Right cardiac atrium (tissue), 5 donors: ENCODE measurements at places on chromosomes 12 and 14.

- no peak for DNase-seq
These were observed 64.9 kb downstream of the DDX51 start for GRCh38 chr12:132079200-132079599.

DNA sequence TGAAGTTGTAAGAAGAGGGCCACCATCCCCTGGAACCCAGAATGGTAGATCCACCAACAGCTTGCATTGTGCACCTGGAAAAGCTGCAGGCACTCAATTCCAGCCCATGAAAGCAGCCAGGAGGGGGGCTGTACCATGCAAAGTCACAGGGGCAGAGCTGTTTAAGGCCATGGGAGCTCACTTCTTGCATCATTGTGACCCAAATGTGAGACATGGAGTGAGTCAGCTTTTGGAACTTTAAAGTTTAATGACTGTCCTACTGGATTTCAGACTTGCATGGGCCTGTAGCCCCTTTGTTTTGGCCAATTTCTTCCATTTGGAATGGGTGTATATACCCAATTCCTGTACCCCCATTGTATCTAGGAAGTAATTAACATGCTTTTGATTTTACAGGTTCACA lies 50.8 kb downstream of the SLC16A7 start:
- no peak for DNase-seq

DNA sequence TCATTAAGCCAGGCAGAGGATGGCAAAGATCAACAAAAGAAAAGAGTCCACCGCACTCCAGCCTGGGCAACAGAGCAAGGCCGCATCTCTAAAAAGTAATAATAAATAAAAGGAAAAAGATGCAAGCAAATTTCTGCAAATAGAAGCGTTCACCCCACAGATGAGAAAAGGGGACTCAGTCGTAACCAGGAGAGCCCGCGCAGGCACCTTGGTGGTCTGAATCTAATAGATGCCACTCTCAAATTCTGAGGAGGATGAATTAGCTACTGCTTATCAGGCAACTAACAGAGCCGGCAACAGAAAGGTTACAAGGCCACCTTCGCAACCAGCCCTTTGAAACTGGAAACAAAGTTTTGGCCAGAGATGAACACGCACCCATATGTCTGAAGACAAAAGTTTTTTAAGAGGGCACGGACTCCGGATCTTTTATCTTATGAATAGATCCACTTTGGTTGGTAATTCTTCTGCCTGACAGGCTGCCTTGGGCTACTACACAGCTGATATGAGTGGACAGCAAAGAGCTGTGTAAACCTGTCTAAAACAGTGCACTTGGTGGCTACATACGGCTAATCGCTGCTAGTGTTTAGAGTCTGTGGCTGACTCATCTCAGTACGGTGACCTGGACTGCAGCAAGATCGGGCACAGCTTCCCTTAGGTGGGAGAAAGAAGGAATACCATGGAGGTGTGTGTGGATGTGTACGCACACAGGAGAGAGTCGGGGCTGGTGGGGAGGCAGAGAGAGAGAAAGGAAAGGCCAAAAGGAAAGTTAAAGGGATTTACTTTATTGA lies 32.9 kb upstream of the TTC7B start:
- DNase-seq: no peak

DNA sequence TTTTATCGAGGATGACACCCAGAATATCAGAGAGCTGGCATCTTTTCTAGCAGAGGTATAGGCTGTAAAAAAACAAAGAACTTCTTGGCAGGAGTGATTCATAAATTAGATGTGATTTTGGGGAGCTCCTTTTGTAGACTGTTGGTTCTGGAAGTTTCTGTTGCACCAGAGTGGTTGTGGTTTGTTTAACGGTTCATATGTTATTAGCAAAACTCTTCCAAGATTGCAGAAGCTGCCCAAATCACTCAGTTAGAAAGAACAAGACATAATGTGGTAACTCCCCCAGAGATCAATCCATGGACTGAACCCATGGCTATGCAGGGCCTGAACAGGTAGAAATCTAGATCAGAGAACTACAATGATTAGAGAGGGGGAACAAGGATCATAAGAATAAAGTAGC lies 6.7 kb upstream of the RNASE10 start:
- no peak for DNase-seq

GRCh38 chr14:101114726-101115515 lies 211.4 kb upstream of the RTL1 start:
- no peak for DNase-seq

GRCh38 chr14:22977684-22978486 lies 4.5 kb downstream of the AJUBA start:
- peak; percentile 78 for DNase-seq

- no peak for DNase-seq
These were observed 1395.1 kb downstream of the LRFN5 start for GRCh38 chr14:43001731-43002130.

DNA sequence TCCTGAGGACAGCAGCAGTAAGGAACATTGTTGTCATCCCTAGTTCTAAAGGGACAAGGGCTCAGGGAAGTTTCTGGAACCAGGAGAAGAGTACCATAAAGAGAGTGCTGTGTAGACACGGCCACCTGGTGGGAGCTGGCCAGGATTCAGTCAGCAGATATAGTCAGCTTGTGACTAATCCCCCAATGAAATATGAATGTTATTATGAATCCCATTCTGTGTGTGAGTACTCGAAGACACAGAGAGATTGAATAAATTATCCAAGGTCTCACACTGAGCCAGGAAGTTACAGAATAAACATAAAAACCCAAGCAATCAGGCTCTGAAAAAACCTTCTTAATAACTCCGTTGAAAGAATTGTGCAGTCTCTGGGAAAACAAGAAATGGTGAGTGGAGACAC lies 1359.5 kb downstream of the AACS start:
- no peak for DNase-seq

GRCh38 chr14:50342221-50343078 lies 30.3 kb downstream of the DMAC2L start:
- peak; percentile 74 for DNase-seq

GRCh38 chr12:73951956-73952703 lies 585.5 kb upstream of the ATXN7L3B start:
- DNase-seq: no peak

GRCh38 chr12:68303850-68304249 lies 28.3 kb downstream of the MDM1 start:
- DNase-seq: peak; percentile 56

DNA sequence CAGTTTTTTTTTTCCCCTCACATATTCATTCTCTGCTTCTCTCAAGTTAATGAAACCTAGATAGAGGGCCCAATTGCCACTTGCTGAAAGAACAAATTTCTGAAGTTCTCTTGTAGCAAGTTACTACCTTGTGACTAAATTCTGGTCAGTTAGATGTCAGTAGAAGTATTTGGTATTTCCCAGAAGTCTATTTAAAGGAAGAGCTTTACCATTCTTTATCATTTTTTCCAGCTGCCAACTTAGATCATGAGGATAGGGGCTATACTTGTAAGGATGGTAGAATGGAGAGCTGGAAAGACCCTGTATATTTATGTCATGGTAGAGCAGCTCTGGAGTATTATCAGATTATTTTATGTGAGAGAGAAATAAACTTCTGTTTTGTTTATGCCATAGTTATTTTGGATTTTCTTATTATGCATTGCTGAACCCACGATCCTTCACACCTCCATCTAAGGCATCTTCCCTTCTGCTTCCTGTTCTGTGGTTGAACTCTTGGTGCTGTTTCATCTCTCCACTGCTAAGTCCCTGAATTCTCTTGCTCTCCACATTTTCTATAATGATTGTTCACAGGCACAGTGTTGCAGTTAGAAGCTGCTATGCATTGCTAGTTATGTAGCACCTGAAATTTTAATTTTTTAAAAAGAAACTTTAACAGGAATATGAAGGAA lies 25.9 kb downstream of the FUT8 start:
- DNase-seq: no peak

- peak; percentile 83 for DNase-seq
These were observed 4.7 kb downstream of the NAB2 start for GRCh38 chr12:57093415-57094207.

- peak; percentile 66 for DNase-seq
These were observed 3.6 kb downstream of the SLC25A29 start for GRCh38 chr14:100302616-100303015.

GRCh38 chr12:119931402-119931801 lies 54.3 kb upstream of the CIT start:
- DNase-seq: no peak

GRCh38 chr12:119589097-119589496 lies 4.5 kb upstream of the TMEM233 start:
- DNase-seq: no peak

DNA sequence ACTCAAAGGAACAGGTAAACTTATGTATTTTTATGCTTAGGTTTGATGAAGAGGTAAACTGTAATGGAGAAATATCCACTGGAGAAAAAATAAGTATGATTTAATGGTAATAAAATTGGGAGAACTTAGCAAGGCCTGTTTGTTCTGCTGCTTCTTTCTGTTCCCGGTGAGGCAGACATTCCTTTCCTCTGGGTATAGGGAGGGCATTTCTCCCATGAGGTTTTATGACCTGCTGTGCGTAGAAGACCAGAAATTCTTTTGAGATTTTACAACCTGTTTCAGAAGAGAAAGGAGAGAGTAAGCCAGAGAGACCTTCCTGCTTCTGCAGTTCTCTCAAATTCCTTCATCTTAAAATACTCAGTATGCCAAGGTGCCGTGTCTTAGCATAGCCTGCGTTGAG lies 139.4 kb upstream of the RMST start:
- no peak for DNase-seq

GRCh38 chr12:52360663-52361271 lies 6.5 kb downstream of the KRT85 start:
- no peak for DNase-seq

- DNase-seq: no peak
These were observed 17.5 kb downstream of the EVL start for GRCh38 chr14:100082723-100083122.

- DNase-seq: no peak
These were observed 4.1 kb downstream of the GCN1 start for GRCh38 chr12:120190386-120190785.

DNA sequence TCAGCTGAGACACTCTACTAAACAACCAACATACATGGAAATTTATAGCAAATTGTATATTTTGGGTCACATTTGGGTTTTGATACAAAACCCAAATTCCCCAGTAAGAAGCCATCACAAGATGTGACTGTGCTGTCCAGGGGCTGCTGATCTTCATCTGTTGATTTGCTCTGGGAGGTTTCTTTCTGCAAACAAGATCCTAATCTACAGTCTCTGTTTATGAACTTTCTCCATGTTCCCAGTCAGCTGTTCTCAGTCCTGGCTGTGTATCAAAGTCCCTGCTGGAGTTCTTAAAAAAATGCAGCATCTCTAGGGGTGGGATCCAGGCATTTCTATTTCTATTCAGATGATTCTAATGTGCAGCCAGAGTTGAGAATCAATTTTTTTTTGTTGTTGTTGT lies 85.1 kb downstream of the ATP23 start:
- DNase-seq: no peak

- peak; percentile 57 for DNase-seq
These were observed 24.1 kb downstream of the CKAP4 start for GRCh38 chr12:106223485-106224354.

GRCh38 chr12:30678221-30678620 lies 17.4 kb downstream of the IPO8 start:
- no peak for DNase-seq

DNA sequence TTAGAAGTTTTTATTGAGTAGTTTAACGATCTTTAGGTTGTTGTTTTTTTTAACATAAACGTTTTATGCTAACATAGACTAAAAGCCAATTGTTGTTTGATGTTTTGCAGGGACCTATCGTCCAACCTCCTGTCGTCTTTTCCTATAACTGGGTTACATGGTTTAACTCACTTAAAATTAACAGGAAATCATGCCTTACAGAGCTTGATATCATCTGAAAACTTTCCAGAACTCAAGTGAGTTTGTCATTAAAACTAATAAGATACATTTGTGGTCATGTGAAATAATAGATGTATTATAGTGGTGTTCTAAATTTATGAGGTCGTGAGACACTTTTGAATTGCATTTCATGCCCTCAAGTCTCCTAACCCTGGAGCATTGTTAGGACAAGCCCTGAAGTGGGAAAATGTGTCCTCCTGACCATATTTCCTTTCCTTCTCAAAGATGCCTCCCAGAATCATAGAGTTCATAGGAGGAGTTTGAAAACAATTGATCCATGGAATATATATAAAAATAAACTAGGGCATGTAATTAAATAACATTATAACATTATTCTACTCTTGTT lies 84.9 kb downstream of the ZFC3H1 start:
- DNase-seq: no peak

DNA sequence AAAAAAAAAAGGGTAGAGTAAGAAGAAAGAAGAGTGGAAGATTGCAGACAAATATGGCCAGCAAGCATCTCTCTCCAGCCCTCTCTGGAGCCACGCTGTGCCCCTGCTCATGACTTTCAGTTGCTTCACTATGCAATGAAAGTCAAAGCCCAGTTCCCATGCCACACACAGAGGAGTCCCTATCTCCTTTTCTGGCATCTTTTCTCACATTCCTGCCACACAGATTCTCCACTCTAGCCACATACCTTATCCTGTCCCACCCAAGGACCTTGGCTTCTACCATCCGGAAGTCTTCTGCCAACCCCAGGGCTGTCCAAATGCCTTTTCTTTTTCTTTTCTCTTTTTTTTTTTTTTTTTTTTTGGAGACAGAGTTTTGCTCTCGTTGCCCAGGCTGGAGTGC lies 39.3 kb upstream of the CAPRIN2 start:
- no peak for DNase-seq

- no peak for DNase-seq
These were observed 62.7 kb upstream of the ARID2 start for GRCh38 chr12:45666816-45667215.

DNA sequence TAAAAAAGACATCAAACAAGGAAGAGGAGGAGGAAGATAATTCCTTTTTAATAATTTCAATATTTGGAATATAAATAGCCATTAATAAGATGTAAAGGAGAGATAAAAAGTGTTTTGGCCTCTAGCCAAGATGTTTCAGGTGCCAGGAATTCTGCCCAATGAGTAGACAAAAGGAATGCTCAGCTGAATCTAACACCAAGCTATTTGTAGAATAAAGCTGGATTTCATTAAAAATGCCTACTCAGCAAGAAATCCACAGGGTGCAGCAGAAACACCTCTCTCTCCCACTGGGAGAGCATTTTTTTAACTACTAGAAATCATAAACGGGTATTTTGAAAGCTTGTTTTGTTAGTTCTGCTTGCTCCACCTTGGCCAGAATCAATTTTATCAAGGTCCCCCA lies 4.1 kb upstream of the STAB2 start:
- no peak for DNase-seq

DNA sequence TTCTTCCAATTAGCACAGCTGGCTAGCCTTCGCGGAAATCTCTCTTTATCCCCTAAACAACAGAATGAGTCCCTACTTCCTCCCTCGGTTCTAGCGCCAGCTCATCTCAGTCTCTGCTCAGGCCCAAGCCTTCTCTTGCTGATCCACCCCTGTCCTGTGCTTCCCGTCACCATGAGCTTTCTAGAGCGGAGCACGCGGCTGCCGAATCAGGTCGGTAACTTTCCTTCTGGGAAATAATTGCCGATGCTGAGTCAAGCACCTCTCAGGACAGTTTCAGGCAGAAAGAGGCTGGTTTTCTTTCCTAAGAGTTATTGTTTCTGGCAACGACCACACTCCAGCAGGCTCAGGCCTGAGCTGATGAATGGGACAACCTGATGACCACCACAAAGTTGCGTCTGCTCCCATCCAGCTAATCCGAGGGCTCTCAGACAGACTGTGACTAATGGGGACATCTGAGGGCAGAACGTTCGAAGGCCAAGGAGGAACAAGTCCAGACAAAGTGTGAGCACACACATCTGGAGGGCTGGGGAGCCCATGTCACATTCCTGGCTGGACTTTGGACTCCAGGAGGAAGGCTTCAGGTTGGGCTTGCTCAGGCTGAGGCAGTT lies 13.6 kb upstream of the GPR68 start:
- peak; percentile 55 for DNase-seq
